Ammon's horn (tissue), 1 donor: ENCODE measurements at places on chromosomes 4 and X.

GRCh38 chr4:27288496-27288895 is 427.9 kb downstream of the STIM2 start:
- no peak for DNase-seq

DNA sequence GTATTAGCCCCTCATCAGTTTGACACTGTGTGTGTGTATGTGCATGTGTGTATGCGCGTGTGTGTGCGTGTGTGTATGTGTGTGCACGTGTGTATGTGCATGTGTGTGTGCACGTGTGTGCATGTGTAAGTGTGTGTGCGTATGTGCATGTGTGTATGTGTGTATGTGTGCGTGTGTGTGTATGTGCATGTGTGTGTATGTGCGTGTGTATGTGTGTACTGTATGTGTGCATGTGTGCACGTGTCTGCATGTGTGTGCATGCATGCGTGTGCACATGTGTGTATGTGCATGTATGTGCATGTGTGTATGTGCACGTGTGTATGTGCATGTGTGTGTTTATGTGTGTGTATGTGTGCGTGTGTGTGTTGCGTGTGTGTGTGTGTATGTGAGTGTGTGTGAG is 31.1 kb upstream of the MXRA5 start:
- no peak for DNase-seq

- no peak for DNase-seq
Observed at GRCh38 chr4:85128246-85129204, 162.0 kb upstream of the WDFY3 start.

GRCh38 chr4:58064653-58065052 is 954.5 kb upstream of the IGFBP7 start:
- no peak for DNase-seq

GRCh38 chrX:154967603-154968002 is 54.9 kb downstream of the F8 start:
- DNase-seq, result no peak

DNA sequence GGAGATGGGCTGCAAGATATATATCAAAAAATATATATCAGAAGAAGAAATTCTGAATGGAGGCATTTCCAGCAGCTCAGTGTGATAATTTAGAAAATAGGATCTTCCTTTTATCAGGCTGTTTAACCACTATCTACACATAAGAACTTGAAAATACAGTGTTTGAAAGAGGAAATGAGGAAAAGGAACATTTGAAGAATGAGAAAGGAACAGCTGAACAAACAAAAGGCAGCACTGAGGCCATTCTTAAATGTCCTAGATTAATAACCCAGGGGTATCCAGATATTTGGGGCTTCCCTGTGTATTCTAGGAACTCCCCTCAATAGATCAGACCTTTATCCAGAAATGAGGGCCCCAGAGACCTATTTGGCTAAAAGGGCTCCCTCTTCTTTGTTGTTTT is 4.1 kb downstream of the SLC39A8 start:
- no peak for DNase-seq

DNA sequence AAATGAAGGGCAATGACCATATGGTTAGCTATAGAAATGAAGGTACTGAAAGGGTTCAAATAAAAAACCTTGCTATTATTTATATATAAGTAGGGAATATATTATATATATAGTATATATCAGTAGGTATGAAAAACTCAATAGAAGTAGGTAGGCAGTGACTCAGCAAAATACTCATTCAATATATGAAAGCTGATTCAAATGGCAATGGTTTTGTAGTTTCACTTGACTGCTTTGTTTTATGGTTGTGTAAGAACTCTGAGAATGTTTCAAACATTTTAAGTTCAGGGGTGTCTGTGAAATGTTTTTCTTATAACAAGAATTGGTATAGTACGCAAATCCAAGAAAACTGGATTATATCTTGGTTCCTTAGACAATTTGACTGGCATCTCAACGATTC is 4.1 kb downstream of the ZNF280C start:
- no peak for DNase-seq

GRCh38 chr4:569958-570667 is 6.0 kb downstream of the TMEM271 start:
- no peak for DNase-seq

- DNase-seq, result no peak
Observed at GRCh38 chr4:116401293-116401692, 684.1 kb downstream of the TRAM1L1 start.

DNA sequence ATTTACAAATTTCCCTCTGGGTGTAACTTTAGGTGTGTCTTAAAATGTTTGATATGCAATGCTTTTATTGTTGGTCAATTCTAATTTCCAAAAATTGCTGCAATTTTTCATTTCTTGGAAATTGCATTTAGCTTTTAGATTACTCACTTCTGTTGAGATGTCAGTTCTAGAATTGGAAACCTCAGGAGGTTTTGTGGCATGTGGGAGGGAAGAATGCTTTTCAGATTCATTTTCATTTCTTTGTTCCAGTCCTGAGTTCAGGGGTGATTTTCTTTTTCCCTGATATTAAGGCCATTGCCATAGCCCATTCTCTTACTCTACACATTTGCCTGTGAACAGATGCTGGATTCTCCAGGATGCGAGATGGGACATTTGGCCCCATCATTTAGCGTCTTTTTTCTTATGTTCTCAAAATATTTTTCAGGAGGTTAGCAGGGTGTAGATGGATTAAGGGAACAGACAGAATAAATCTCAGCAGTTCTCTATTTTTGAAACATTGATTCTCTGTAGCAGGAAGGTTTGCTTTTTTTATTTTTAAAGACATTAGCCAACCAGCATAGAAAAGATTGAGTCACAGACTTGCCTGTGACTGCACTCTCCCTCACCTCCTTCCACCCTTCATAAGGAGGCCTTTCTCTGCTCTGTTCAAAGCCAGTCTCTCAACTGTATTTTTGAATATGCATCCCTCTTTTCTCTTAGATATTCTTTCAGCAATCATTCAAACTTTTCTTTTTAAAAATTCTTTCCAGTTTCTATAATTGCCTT is 238.4 kb upstream of the ANXA3 start:
- DNase-seq, result no peak

DNA sequence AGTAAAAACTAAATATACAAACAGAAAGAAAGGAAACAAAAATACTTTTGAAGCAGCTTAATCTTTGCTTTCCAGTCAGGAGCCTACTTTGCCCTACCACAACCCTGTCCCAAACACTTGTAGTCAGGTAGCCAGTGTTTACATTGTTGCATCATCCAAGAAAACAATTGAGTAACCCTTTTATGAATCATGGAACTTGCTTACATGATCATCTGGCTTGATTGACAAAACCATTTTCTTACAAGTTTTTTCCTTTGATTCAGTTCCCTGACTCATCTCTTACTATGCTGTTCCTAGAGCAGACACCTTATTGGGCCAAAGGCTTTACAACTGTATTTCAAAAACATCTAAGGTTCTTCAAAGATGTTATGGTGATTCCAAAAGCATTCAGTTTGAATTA is 740.1 kb downstream of the KLHL13 start:
- DNase-seq, result no peak

GRCh38 chrX:64580605-64581004 is 185.4 kb upstream of the MTMR8 start:
- DNase-seq, result no peak

DNA sequence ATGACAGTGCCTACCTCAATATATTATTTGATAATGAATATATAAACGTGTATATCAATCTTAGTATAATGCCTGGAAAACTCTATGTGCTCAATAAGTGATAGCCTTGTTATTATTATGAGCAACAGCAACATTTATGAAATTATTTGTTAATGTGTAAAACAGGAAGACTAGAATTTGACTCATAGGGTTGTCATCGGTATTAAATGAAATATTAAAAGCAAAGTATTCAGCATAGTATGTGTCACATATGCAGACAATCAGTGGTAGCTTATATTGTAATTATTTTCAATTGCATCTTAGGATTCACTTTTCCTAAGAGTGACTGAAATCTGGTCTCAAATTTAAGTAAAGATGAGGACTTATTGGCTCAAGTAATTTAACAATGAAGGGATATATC is 24.6 kb downstream of the SPANXD start:
- no peak for DNase-seq

DNA sequence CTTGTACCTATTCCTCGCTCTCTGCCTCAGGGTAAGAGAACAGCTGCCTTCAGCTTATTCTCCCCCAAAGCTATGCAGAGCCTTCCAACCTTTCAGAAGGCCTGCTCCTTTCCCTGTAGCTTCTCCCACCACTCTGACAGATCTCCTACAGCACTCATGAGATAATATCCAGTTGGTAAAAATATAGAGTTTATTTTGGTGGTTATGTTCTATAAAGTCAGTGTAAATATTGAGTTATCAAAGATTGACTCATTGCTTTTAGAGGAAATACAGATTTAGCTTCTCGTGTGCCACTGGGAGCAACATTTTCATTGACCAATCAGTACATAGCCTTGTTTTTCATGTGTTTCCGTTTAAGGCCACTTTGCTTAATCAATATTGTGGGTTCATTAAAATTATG is 216.2 kb upstream of the TECRL start:
- DNase-seq, result no peak

- no peak for DNase-seq
Observed at GRCh38 chr4:110119337-110119736, 79.1 kb downstream of the ELOVL6 start.

DNA sequence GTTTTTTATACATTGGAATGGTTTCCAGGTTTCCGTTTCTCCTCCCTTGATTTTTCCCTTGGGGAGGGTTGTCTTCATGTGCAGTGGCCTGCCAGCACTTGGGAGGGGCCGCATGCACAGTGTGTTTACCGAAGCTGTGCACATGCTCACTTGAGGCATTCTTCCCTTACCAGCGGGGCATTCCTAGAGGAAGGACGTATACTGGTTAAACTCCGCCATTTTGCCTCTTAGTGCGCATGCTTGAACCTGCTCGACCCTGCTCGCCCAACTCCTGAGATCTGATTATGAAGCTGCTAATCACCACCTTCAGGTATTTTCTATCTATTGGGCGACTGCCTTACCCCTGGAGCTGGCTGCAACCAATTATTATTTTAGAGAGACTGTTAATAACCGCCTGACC is 76.2 kb downstream of the CXCL13 start:
- DNase-seq, result no peak

- no peak for DNase-seq
Observed at GRCh38 chr4:128906581-128906980, 97.1 kb downstream of the JADE1 start.

- no peak for DNase-seq
Observed at GRCh38 chrX:110034036-110034435, 31.1 kb downstream of the TMEM164 start.

DNA sequence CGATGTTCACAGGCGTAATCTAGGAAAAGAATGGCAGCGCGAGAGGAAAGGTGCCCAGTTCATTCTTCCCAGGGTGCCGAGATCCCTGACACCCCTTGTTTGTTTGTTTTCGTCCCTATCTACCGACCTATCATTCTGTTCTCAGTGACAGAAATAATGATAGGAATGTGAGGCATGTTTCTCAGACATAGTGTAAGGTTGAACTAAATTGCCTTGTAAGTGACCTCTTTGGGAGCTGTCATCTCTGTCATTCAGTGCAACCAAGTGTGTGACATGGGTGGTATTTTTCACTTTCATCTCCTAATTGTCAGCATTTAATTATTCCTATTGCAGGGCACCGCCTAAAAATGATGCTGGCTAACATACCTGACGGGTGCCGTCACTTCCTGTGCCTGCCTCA is 24.4 kb downstream of the CLDN22 start:
- no peak for DNase-seq

GRCh38 chr4:112502871-112503270 is 13.1 kb downstream of the NEUROG2 start:
- DNase-seq, result no peak

- DNase-seq, result peak; percentile 79
Observed at GRCh38 chr4:39469429-39470077, 10.7 kb downstream of the LIAS start.

DNA sequence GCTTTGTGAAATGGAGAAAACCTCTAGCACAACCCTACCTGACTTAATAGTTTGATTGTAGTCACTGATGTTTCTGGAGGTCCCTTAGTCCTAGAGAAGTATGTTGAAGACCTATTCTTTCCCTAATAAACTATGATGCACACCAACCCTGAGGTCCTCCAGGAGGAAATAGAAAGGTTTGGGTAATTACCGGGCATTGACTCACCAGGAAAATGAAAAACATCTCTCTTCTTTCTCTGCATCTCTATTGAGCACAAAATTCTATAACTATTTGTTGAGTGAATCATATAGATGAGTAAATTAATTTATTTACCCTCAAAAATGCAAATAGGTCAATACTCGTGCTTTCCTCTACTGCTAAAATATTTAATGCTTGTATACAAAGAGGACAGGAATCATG is 582.4 kb upstream of the FAM241A start:
- DNase-seq, result no peak

DNA sequence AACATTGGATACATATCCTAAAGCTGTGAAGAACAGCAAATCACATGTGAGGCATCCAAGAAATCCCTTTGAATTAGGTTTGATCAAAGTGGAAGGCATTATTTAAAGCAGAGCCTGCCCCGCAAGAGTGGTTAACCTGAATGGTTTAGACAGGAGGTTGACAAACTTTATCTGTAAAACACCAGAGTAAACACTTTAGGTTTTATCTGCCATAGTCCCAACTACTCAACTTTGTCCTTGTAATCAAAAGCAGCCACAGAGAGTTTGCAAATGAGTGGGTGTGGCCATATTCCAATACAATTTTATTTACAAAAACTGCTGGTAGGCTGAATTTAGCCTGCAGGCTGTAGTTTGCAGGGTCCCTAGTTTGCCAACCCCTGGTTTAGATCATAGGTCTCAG is 25.2 kb upstream of the FGFBP2 start:
- no peak for DNase-seq

- DNase-seq, result no peak
Observed at GRCh38 chr4:101200561-101200960, 146.8 kb downstream of the PPP3CA start.

GRCh38 chrX:10922159-10922558 is 189.0 kb upstream of the HCCS start:
- DNase-seq, result no peak
